ENCODE measurements at places on chromosomes 4 and X. TPM values are rescaled to one million over a fixed set of nuclear protein-coding genes. Genes with fewer than 3 reads are reported as not detected.

- no peak for DNase-seq
Measured at GRCh38 chr4:29549342-29549741, 1170.8 kb upstream of the PCDH7 start.

DNA sequence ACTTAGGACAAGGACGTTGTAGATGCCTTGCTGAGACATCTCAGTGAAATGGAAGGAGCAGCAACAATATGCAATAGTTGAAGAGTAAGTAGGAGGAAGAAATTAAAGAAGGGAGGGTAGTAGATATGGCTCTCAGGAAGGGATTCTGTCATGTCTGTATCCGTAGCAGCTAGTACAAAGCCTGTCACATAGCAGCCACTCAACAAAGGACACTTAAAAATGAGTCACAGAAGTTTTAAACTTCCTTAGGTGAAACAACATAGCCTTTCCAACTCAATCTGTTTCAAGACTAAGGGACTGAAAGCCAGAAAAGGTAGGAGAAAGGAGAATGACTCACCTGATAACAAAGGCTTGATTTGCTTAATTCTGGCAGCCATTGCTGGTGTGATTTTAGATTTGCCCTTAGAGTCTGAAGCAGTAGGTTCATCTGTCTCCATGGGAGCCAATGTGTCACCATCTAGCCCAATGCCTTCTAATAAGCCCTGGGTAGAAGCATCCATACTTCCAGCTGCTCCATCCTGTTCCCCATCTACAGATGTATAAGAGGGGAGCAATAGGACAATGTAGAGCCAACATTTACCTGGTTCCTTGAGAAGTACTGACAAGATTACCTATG is 86.6 kb downstream of the HUWE1 start:
- DNase-seq: no peak

- peak; percentile 90 for DNase-seq
Measured at GRCh38 chr4:124711471-124712371, 811 bp downstream of the ANKRD50 start.

DNA sequence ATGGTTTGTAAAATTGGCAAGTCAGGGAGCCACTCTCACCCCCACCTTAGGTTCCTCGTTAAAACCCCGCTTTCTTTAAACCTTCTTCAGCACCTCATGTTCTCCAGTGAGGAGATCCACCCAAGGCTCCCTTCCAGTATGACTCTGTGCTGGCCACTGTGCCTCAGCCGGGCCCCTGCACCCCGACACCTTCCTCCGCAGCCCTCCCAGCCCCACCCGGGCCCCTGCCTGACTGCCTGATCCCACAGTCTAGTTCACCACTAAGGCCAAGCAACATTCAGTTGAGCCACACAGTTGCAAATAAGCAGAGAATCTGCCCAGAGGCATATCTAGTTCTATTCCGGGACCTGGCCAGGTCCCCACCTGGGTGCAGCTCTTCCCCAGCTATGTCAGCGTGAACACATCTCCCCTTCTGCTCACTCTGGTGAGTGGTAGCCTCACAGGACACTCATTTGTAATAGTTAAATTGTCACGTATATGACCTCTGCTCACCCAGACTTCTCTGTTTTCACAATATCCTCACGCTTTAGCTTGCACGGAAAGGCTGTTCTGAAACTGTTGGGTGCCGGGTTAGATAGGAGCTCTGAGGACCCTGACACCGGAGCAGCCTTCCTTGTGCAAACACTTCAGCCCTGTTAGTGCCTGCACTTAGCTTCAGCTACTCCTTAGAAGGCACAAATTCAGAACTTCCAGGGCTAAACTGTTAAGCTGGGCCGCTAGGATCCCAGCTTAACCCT is 146.8 kb downstream of the DCTD start:
- DNase-seq: peak; percentile 76

DNA sequence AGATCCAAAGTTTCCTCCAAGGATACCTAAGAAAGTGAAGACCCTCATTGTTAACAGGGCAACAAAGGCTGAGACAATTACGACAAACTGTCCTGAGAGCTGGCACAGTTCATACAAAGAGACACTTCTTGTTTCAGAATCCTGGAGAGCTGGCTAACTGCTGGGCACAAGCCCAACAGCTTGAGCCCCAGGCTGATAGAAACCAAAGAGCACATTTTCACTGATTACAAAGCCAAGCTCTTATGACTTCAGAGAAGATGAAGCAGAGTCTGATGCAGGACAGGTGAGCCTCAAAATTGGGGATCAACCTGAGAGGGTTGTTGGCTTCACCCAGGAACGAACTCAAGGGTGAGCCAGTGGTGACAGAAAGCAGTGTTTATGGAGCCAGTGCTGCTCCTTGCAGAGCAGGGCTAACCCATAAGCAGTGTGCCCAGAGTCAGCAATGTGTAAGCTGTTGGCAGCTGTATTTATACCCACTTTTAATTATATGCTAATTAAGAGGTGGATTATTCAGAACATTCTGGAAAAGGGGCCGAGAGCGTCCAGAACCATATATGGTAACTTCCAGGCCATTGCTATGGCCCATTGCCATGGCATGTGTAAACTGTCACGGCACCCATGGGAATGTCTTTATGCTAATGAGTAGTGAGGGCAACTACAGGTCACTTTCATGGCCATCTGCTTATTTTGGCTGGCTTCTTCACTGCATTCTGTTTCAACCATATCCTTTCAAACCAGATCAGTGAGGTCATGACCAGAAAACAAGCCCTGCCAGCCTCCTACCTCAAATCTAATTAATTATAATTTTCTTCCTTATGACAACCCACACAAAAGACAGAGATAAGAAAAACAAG is 183.7 kb downstream of the EVC2 start:
- no peak for DNase-seq

DNA sequence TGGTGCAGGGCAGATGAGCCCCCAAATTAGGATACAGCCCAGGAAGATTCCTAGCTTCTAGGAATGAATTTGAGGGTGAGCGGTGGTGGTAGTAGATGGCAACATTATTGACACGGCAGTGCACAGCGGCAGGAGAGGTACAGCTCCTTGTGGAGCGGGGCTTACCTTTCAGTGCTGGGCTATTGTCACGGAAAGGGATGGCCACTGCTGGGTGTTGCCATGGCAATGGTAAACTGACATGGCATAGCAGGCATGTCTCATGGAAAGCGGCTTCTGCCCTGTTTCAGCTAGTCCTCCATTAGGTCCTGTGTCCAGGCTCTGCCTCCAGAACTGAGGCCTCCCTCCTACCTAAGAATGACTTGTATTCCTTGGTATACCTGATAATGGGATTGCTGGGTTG is 81.8 kb upstream of the WDR1 start:
- DNase-seq: peak; percentile 55

- no peak for DNase-seq
Measured at GRCh38 chrX:106976416-106976815, 23.6 kb downstream of the MORC4 start.

DNA sequence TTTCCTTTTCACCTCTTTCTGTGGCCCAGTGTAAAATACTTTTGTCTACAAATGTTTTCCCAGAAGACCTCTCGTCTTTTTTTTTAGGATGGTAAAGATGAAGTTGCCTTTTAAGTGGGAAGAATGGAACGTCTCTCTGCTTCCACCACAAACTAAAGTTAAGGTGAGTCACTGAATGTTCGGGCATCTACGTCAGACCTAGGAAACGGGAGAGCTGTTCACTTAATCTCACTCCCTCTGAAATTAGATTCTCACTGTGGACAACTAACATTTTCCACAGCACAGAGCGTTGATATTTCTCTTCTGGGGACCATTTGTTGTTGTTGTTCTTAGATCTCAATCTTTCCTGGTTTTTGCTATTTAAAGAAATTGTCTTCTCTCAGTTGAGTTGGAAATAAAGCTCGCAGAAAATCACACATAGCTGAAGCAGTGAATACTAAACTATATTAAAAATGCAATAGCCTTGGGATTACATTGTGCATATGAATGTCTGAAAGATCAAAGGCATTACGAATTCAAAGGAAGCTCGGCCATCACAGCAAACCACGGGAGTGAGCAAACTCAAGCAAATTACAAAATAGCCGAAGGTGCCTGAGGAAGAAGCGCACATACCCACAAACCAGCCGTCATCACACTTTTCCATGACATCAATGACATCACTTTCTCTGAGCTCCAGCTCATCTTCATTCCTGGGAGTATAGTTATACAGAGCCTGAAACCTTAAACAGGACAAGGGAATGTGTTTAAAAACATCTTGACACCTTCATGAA is 53.9 kb upstream of the PDLIM3 start:
- no peak for DNase-seq

- no peak for DNase-seq
Measured at GRCh38 chr4:155232432-155232831, 24.0 kb downstream of the NPY2R start.

DNA sequence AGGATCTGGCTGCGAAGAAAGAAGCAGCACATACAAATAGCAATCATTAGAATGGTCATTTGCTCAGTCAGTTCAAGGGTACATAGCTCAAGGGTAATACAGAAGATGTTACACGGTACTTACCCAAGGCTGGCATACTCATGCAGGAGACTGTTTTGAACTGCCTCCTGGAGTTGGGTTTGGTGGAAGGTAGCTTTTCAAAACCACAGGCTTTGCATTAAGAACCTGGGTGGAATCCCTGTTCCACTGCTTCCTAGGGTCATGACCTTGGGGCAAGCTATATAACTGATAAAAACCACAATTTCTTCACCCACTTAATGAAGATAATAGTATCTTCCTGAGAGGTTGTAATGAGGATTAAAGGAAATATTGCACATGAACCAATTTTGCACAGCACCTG is 36.5 kb downstream of the TBC1D9 start:
- no peak for DNase-seq

DNA sequence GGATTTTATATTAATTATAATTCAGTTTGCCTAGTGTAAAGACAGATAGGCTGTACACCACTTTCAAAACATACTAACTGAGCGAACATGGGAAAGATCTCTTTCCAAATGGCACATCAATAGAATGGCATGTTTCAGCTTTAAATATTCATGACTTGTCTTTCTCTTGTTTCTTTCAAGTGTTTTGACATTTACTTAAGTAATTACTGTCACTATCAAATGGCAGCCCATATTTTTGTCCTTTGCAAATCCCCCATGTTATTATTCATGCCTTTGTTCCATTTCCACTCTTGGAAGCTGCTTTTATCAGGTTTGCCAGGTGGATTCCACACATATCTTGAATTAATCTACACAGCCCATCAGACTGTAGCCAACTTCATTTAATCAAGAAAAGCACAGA is 89.2 kb upstream of the GLRA2 start:
- DNase-seq: no peak

- DNase-seq: no peak
Measured at GRCh38 chr4:74464291-74464690, 19.4 kb downstream of the AREG start.

DNA sequence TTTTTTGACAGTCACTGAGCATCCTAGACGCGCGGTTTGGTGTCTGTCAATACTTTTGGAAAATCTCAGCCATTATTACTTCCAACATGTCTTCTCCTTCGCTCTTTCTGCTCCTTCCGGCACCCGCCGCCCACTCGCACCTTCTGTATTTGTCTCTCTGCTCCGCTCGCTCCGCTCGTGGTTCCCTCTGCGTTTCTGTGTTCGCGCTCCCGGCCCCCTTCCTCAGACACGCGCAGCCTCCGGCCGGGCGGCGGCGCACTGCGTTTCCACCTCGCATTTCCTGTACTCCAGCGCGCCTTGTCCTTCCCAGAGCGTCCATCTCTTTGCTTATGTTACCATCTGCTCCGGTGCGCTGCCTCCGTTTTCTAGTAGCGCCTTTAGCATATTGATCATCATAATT is 21.1 kb downstream of the PDE6B start:
- no peak for DNase-seq

GRCh38 chr4:41065434-41066006 is 148.8 kb downstream of the APBB2 start:
- no peak for DNase-seq

DNA sequence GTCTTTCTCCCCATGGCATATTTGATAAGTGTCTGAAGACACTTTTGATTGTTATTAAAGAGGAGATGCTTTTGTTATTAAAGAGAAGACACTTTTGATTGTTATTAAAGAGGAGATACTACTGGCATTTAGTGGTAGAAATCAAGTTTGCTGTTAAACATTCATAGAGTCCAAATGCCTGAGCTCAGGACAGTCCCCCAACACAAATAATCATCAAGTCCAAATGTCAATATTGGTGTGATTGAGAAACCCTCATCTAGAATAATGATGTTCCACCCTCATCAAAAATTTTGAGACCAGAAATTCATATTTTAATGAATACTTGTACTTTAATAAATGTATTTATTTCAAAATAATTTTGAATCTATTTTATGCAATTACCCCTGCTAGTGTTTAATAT is 1412.9 kb upstream of the PCDH7 start:
- DNase-seq: no peak

DNA sequence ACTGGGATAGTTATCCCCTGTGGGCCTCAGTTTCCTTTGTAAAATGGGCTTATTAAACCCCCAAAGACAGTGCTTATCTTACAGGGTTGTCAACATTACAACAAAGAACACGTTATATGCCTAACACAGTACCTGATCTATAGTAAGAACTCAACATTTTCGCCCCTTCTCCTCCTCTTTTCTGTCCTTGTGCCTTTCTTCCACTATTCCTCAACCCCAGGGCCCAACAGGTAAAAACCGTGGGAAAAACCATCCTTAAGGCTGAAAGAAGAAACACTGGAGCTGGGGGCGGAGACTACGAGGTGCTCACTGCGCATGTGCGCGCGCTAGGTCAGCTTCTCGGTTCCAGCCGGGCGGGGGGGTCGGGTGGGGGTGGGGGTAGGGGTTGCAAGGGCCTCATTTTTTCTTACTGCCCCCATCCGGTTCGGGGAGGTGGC is 426 bp upstream of the XIAP start:
- DNase-seq: no peak

Gene H2AZ1
- 580 TPM for total RNA-seq

Gene ZNF711
- 28.5 TPM for total RNA-seq

Gene IGSF1
- 10.5 TPM for total RNA-seq

Gene INTS6L
- 7.0 TPM for total RNA-seq

Gene CCNA2
- 62.8 TPM for total RNA-seq

Gene DGAT2L6
- not detected for total RNA-seq

Gene PDS5A
- 88.2 TPM for total RNA-seq

Gene TEX13D
- not detected for total RNA-seq

Gene ARL9
- not detected for total RNA-seq
